ENCODE measurements at places on chromosomes 3 and 15.
A peak's percentile ranks its signal among the peaks of the same experiment; 100 is the strongest.

DNA sequence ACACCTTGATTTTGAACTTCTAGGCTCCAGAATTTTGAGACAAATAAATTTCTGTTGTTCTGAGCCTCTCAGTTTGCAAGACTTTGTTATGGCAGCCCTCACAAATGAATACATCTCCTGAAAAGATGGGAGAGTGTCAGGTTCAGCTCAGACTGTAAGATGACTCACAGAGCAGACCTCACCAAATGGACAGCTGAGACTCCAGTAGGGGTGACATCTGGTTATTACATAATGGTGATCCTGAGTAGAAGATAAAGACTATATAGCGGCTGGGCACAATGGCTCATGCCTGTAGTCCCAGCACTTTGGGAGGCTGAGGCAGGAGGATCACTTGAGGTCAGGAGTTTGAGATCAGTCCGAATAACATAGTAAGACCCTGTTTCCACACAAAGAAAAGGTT is 26.2 kb upstream of the MTMR14 start:
- no peak for DNase-seq

- DNase-seq, result no peak
Measured at GRCh38 chr15:43325039-43325684, 5.2 kb downstream of the LCMT2 start.

- no peak for DNase-seq
Measured at GRCh38 chr15:57323806-57324589, 52.3 kb upstream of the CGNL1 start.

DNA sequence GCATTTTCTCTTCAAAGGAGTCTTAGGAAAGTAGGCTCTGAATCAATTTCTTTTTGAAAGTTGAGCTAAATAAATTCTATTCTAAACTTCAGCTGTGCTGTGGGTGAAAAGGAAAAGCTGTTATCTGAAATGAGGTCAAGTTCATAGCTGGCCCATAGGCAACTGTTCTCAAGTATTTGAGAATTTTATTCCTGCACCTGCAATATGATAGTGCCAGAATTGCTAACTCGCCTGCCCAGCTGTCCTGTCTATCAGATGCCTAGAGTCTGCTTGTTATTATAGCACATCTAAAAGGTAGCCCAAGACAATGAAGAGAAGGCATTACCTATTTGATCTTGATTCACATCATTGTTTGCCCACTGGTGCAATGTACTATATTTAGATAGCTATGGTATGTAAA is 798.7 kb downstream of the DIPK2A start:
- DNase-seq, result no peak

- DNase-seq, result no peak
Measured at GRCh38 chr15:74383695-74384565, 16.5 kb upstream of the CYP11A1 start.

DNA sequence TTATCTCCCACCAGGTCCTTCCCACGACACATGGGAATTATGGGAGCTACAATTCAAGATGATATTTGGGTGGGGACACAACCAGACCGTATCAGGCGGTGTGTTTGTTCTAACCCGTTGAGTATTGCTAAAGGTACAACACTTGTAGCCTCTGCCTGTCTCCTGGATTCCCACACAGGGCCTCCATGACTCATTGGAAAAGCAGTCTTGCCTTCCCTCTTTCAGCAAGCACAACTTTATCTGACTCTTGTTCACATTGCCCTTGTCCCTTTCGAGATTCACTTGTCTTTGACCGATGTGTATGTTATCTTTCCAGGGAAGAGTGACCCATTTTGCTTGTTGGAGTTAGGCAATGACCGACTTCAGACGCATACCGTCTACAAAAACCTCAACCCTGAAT is 152.3 kb downstream of the MCTP2 start:
- DNase-seq, result no peak

DNA sequence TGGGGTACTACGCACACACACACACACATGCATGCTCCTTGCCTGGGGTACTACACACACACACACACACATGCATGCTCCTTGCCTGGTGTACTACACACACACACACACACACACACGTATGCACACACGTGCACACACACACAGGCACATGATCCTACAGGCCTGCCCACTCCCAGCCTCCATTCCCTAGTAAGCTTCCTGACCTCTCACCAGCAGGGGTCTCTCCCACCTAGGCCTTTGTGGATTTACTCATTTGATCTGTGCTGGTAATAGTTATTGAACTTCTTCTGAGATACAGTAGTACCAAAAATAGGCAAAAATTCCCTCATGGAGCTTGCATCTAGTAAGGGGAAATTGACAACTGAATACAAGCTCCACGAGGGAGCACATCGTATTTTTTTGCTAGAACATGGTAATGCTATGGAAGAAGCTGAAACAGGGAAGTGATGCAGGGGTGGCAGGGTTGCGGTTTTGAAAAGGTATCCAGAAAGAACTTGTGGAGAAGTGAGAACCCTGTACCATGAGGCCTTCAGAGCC is 19.1 kb downstream of the TTC21A start:
- no peak for DNase-seq

DNA sequence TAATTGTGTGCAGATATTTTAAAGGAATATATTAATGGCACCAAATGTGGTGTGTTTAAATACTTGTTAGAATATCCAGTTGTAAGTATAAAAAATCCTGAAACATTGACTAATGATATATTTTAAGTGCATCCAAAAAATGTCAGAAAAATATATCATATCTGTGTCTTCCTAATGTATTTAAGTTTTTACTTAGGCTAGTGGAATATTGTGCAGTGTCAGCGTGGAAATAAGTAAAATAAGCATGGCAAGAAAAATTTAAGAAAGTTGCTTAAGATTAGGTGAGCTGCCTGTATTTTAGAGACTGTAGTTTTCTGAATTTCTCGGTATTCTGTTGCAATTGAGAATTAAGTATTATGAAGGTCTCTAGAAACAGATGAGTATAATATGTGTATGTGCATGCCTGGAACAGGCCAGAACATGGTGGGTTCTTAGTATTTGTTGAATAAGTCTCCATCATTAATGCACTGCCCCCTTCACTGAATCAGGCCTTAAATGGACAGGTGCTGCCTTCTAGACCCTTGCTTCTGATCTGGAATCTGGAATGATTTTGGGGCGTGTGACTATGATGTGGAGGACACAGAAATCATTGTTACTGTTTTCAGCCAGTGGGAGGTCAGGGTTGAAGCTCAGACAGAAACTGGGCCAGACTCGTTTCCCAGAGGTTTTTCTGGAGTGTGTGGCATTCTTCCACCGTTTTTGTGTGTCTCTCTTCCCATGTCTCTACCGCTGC is 86.1 kb downstream of the TRAK1 start:
- no peak for DNase-seq

- DNase-seq, result no peak
Measured at GRCh38 chr15:75023872-75024636, 664 bp downstream of the PPCDC start.

DNA sequence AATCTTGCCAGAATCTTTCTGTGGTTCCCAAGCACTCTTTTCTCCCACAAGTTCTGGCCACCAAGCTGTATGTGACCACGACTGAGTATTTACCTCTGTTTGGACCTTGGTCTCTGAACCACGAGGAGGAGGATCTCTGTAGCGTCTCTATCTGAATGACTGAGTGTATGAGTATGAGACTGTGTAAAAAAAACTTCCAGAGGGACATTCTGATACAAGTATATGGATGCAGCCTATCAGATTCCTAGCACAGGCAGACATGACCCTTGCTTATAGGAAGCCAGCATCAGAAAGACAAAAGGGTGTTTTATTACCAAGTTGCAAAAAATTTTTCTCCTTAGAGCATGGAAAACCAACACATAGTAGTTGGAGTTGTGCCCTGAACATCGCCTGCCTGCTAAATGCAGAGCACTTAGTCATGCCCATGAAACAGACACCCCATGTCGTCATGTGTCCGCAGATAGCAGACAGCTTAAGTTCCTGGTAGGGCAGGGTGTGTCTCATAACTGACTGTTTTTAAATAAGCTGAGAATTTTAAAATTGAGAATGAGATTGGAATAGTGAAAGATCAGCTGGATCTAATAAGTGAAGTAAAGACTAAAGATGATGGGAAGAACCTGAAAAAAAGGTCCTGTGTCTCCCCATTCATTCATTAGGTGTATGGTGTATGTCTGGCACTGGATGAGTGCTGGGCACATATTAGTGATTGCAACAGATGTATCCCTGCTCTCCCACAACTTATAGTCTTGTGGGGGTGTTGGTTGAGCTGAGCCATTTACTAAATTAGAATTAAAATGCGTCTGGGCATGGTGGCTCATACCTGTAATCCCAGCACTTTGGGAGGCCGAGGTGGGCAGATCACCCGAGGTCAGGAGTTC is 30.9 kb downstream of the DAG1 start:
- no peak for DNase-seq

GRCh38 chr15:84982301-84982920 is 755 bp downstream of the PDE8A start:
- DNase-seq, result no peak

GRCh38 chr3:170448584-170448983 is 29.9 kb downstream of the CLDN11 start:
- DNase-seq, result no peak

DNA sequence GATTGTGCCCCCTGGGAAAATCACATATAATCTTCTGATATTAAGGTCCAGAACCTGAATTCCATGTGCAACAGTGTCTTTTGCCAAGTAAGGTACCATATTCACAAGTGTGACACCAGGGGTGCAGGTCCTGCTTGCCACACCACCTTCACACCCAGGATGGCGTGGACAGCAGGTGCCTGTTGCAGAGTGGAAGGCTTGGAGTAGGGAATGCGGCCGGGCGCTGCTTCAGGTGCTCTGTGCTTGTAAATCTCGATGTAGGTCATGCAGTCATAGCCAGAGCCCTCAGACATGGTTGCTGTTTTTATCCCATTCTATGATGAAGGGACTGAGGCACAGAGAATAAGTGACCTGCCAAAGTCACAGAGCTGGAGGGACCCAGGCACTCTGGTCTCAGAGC is 34.5 kb upstream of the GABRG3 start:
- DNase-seq, result no peak

GRCh38 chr3:36729204-36730056 is 34.9 kb downstream of the DCLK3 start:
- peak; percentile 10 for DNase-seq

DNA sequence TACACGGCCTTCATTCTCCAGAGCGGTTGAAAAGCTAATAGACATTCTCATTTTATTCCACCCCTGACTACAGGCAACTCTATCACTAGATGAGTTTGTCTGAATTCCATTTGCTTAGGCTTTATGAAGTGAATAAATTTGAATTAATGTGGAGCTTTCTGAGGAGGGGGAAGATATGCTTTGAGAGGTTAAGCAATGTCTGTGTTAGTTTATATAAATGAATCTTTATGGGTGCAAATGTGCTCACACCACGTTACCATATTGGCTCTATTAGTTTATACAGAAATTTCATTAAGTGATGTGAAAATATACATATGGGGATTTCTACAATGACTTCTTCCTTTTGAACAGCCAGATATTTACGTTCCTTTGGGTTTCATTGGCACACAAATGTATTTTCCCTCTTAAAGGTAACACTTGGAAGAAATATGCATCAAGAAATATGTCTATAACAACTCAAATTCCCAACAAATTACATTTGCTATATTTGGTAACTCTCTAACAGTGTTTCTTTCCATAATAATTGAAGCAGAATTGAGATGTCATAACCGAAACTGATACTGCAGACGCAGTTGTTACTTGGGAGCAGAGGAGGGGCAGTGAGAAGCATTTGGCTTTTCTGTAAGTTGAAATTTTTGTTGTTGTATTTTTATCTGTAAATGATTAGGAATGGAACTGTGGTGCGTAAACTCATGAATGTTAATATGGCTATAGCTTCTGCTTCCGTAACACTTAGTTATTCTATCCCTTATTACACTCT is 359.4 kb downstream of the CACNA2D3 start:
- no peak for DNase-seq

- no peak for DNase-seq
Measured at GRCh38 chr3:159904455-159904854, 84.2 kb upstream of the IL12A start.

DNA sequence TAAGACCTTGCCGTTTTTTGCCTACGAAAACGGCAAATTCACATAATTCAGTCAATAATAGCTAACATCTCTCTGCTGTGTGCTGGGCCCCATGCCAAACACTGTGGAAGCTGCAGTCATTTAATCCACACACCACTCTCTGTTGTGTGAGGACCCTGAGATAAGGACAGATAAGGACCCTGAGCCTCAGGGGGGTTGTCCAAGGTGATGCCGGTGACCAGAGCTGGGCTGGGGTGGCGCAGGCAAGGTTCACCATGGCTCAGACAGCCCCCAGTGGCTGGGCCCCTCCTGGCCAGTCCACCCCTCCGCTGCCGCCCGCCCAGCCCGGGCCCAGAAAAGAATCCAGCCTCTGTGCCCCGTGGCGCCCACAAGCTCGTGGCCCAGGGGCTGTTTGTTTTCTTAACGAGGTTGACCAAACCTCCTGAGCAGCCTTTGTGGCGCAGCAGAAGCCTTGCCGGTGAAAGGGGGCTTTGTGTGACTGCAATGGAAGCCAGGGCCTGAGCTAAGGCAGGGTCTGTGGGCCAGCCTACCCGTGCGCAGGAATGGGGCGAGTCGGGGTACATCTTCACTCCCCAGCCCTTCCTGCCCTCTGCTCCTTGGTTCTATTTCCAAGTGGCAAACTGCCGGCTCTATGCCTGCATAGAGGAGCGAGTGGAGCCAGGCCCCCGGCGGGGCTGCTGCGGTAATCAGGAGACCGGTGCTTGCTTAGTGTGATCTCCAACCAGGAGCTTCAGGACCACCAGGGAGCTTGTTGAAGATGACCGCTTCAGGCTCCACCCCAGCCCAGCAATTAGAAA is 4.4 kb upstream of the SNX22 start:
- no peak for DNase-seq

- no peak for DNase-seq
Measured at GRCh38 chr3:8436661-8437287, 64.8 kb upstream of the LMCD1 start.

DNA sequence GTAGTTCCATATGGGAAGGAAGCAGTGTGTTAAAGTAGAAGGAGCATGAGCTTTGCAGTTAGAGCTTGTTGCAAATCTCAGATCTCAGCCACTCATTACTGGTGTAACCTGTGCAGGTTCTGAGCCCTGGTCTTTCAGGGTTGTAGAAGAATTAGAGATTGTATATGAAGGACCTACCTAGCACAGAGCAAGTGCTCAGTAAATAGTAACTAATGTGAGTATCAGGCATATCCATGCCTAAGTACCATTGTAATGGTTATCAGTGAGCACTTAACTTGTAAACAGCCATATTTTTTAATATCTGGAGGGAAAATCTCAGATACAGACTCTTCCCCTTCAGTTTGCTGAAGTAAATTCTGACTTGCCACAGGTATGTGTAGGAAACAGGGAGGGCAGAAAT is 59.3 kb downstream of the MAP6D1 start:
- no peak for DNase-seq

GRCh38 chr3:110542552-110543150 is 529.0 kb upstream of the NECTIN3 start:
- no peak for DNase-seq
